ENCODE measurements at places on chromosomes 3 and 15. TPM values are rescaled to one million over a fixed set of nuclear protein-coding genes. Genes with fewer than 3 reads are reported as not detected.

Gene C3orf85
- not detected for total RNA-seq

Gene TUSC7
- not detected for total RNA-seq

Gene IL20RB
- total RNA-seq: 1.5 TPM

Gene ENTPD3
- not detected for total RNA-seq

DNA sequence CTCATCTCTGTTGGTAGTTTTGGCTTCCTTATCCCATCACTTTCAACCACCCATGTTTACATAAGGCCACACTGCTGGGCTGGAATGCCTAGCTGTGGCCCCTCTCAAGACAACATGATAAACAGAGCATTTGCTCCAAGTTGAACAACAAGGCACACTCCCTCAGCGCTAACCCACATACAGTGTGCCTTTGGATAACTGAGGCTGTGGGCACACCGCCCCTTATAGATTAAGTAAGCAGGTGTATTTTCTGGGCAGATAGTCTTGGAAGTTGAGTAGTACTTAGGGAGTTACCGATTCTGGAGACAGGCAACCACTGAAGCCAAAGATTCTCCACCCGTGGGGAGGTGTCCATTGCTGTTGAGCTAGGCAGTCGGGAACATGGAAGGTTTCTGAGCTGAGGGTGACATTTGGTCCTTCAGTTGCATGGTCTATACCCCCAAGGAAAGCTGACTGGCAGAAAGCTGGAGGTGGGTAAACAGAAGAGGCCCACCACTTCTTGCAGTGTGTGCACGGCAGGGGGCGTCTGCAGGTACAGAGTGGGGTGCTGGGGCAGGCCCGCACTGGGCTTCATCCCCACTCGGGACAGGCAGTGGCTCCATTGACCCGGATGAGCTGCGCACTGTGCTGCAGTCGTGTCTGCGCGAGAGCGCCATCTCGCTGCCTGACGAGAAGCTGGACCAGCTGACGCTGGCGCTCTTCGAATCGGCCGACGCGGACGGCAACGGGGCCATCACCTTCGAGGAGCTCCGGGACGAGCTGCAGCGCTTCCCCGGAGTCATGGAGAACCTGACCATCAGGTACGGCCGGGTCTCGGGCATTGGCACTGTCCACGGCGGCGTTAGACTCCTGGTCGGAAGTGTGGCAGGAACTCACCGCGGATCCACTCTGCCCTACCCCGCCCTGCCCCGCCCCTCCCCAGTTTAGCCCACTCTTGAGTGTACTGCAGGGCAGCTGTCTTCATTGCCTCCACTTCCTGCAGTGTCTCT, 16.8 kb downstream of the NOX5 start:
- no peak overlapping the region for H3K27ac ChIP-seq
- H3K4me1 ChIP-seq: peaks cover 38% of the 10 kb centered on the region
- no peak overlapping the region for H3K4me3 ChIP-seq
- no peaks in the 10 kb centered on the region for H3K27me3 ChIP-seq
- no peak for DNase-seq

- peaks cover 62% of the 10 kb centered on the region for H3K4me1 ChIP-seq
- no peak for DNase-seq
- peaks cover 27% of the 10 kb centered on the region for H3K27me3 ChIP-seq
- H3K27ac ChIP-seq: peak overlapping the region; percentile 76
These were observed 33.6 kb downstream of the TPM1 start for GRCh38 chr15:63075984-63076713.

- peaks cover 7% of the 10 kb centered on the region for H3K27me3 ChIP-seq
- H3K36me3 ChIP-seq: peaks cover 17% of the 10 kb centered on the region
- H3K4me1 ChIP-seq: peaks cover 16% of the 10 kb centered on the region
These were observed 53.2 kb downstream of the PGPEP1L start for GRCh38 chr15:98954411-98954810.
